ENCODE measurements at places on chromosomes 1 and 21.

DNA sequence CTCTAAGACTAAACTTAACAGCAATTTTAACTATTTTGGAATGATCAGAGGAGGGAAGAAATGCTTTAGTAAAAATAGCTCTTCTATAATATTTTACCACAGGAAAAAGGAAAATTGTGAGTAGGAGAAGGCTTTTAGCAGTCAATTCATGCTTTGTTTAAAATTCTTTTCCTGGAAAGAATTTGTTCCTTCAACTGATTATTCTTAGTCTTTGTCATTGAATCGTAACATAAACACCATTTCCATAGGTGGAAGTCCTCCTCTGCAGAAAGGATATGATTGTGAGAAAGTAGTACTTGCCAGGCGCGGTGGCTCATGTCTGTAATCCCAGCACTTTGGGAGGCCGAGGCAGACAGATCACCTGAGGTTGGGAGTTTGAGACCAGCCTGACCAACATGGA is 11.9 kb upstream of the ACTA1 start:
- no peak for DNase-seq

GRCh38 chr1:73899311-73899710 is 298.7 kb downstream of the LRRIQ3 start:
- no peak for DNase-seq

DNA sequence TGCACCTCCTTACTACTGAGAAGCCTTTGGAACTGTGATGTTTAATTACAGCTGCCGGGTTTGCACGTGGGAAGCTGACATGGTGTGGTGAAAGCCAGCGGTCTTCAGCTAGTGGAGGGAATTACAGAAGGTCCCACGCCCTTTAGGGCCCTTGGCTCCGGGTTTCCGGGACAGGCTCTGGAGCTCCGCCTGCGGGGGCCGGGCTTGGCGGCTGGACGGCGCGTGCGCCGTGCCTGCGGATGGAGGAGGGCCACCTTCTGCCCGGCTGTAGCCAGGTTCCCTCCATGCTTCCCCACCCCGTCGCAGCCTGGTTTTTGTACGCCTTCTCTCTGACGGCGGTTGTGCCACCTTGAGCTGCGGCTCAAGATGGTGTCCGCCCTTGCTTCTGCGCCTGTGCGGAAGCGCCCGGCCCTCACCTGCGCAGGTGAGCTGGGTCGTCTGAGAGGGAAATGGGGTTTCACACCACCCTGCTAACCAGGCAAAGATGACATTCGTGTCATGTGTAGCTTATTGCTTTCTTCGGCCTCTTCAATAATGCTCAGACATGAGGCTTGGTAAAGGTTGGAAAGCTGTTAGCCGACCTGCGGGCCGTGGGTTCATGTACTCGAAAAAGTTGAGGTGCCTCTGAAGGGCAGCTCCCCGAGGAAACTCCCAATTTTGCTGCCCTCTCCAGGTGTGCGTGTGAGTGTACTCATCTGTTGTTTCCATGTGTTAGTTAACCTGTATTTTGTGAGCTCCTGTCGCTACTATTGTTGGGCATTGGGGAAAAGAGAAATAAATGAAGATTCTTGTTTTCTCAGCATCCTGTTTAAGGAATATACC is 36.6 kb upstream of the OPRD1 start:
- DNase-seq, result peak; percentile 87

GRCh38 chr1:201080135-201080534 is 32.1 kb downstream of the CACNA1S start:
- DNase-seq, result no peak

DNA sequence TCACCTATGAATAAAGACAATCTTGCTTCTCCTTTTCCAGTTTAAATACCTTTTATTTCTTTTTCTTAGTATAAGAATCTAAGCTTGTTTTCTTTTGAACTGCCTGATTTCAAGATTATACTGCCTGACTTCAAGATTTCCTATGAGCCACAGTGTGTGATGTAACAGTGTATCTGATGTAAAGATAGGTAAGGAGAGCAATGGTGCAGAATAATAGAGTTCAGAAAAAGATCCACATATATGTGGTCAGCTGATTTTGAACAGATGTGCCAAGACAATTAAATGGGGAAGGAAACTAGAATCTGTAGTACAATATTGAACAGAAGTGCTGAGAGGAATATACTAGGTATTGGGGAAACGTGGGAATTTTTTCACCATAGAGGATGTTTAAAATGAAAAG is 21.0 kb downstream of the EXO1 start:
- DNase-seq, result no peak

- DNase-seq, result peak; percentile 58
These were observed 88.0 kb upstream of the WLS start for GRCh38 chr1:68320349-68320748.

DNA sequence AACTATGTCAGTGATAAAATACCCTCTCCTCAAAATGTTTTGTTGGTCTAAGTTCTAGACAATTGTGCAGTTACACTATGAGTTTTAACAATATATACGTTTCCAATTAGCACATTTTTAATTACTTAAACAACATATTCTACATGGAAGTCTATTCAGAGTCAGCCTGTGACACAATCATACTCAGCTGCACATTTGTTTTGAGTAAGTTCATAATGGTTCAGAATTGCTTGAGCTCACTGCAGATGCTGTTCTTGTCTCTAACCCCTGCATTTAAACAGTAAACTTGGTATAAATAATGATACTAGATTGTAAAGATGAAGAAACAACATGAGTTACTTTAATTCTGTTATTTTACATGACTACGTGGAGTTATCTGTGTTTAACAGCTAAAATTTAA is 30.6 kb downstream of the CDKN2C start:
- no peak for DNase-seq

- DNase-seq, result no peak
These were observed 66.7 kb downstream of the ARID4B start for GRCh38 chr1:235261243-235261642.

DNA sequence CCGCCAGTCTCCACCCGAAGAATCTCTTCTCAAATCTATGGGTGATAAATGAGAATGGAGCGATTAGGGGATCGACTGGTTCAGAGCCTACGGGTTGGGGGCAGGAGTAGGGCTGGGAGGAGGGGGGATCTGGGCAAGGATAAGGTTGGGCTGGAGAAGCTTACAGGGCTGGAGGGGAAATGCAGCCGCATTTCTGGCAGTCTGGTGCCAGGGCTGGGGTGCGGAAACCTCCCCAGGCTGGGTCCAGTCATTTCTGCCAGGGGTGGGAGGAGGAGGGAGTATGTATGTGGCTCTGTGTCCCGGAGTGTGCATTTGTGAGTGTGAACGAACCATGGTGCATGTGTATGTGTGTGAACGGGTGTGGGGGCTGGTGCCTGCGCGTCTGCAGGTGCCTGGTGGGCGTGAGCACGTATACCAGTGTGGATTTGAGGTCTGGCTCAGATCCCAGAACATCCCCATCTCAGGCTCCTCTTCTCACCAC is 10.2 kb downstream of the C1orf216 start:
- peak; percentile 67 for DNase-seq

DNA sequence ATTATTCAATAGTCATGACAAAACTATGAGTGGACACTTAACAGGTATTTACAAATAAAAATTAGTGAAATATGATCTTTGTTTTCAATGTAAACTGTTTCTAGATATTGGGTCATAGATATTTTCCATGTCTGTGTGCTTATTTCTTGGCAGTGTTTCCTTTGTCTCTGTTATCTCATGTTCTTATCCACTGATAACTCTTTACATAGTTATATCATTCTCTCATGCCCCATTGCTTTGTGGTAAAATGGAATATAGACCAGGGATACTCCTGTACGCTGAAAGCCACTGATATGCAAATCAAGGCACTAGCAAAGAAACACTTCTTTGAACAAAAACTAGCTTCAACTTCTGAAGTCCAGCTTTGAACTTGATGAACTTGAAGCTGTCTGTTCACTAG is 113.1 kb downstream of the ITSN1 start:
- DNase-seq, result no peak

GRCh38 chr1:20733360-20733975 is 965 bp upstream of the SH2D5 start:
- no peak for DNase-seq

GRCh38 chr1:59029411-59030167 is 245.7 kb upstream of the JUN start:
- DNase-seq, result no peak

DNA sequence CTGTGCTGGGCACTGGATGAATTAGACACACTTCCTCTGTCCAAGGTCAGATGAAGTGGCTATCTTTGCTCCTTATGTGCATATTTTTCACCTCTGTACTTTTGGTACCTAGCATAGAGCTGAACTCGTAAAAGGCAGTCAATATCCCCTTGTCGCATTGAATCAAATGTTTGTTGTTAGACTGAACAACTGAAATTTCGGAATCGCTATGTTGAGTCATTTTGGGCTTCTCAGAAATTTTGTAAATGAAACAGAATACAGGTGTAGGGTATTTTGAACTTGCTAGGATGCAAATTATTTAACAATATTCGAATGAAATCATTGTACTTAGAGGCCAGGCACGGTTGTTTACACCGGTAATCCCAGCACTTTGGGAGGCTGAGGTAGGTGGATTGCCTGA is 48.0 kb downstream of the PDE4B start:
- DNase-seq, result no peak

GRCh38 chr1:1371364-1371745 is 3.7 kb downstream of the AURKAIP1 start:
- no peak for DNase-seq

GRCh38 chr1:203084588-203085527 is 954 bp downstream of the MYOG start:
- peak; percentile 78 for DNase-seq

GRCh38 chr21:29343519-29343918 is 44.8 kb downstream of the BACH1 start:
- DNase-seq, result no peak

DNA sequence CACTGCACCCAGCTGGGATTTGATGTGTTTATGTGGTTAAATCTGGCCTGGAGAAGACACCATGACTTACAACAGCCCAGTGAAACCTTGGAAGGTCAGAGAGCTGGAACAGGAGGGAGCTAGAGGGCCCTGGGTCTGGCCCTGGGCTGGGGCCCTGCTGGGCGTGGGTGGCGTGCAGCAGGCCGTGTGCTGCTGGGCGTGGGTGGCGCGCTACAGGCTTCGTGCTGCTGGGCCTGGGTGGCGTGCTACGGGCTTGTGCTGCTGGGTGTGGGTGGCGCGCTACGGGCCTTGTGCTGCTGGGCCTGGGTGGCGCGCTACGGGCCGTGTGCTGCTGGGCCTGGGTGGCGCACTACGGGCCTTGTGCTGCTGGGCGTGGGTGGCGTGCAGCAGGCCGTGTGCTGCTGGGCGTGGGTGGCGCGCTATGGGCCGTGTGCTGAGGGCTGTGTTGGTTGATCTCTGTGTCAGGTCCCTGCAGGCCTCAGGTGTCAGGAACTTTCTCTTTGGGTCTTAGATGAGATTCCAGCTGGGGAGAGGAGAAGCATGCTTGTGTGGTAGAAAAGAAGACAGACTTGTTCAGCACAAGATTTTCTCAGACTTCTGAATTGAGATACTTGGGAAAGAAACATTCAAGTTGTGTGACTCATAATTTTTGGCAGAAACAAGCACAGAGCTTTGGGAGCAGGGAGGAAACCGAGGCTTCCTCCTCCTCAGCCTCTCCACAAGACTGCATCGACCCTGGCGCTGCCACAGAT is 66.0 kb downstream of the COL18A1 start:
- no peak for DNase-seq

GRCh38 chr1:164667600-164667999 is 108.6 kb downstream of the PBX1 start:
- DNase-seq, result no peak

DNA sequence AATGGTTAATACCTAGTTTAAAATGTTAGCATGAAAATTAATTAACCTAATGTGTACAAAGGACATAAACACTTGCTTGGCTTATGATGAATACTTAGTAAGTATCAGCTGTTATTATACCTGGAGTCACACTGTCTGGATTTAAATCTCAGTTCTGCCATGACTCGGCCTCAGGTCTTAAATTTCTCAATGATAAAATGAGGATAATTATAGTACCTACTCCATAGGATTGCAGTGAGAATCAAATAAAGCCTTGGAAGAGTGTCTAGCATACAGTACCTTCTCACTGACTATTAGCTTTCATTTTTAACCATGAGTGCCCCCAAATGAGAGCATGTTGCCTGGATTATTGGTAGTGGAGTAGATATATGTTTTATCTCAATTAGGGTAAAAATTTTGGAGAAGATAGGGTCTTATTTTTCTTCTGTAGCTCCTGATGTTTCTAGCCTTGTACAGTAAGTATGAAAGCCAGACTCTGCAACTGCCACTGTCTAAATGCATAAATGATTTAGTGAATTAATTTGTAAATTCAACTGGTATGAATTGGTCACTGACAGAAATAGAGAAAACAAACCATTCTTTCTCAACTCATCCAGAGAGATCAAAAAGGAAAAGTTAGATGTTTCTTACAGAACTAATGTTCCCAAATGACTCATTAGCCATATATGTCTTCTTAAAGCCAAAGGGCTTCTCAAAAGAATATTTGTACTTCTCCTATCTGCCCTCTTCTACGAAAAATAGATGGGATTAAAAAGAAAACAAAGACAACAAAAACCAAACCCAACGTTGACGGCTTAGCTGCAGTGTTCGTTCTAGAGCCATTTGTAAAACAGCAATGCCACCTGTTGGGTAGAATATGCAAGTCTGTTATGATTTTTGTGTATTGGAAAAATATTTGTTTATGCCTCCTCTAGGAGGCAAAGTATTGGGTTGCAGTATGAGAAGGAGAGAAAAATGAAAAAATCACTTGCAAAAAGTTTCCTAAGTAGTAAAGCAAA is 53.8 kb upstream of the MROH9 start:
- no peak for DNase-seq

DNA sequence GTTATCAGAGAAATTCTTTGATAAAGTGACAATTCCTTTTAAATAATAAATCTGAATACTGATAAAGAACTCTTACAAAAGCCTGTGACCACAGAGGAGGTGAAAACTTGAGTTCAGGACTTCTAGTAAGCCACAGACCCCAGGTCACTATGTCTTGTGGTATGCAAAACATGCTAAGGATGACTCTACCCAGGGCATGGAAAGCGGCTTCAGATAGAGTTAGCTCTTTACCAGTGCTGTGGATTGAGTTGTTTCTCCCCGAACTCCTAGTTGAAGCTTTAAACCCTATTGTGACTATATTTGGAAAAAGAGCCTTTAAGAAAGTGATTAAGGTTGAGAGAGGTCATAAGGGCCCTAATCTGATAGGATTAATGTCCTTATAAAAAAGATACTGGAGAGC is 42.3 kb downstream of the HLX start:
- DNase-seq, result no peak

- DNase-seq, result no peak
These were observed 53.7 kb upstream of the DNAJC6 start for GRCh38 chr1:65255656-65256050.

GRCh38 chr1:181392613-181393220 is 90.6 kb upstream of the CACNA1E start:
- DNase-seq, result no peak
